ENCODE measurements at places on chromosomes 5 and 9.

GRCh38 chr9:137237759-137238726 is 3.0 kb upstream of the TUBB4B start:
- DNase-seq = no peak

GRCh38 chr9:21465138-21465537 is 17.0 kb downstream of the IFNE start:
- DNase-seq = no peak

GRCh38 chr9:28930766-28931165 is 1357.5 kb upstream of the C9orf72 start:
- no peak for DNase-seq

DNA sequence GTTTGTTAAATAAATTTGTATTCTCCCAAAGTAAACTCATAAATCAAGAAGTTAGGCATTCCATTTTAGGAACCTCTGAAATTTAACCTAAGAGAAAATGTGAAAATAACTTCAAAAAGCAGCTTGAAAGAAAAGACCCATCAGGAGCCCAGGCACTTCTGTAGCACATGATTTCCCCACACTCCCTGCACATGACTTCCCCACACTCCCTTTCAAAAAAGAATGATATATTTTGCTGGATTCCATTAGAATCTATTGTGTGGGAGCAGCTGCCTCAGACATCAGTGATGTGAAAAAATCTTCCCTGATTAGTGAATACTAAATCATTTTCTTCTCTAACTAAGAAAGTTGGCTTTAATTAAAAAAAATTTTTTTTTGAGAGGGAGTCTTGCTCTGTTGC is 83.3 kb downstream of the GLDC start:
- DNase-seq = no peak

- DNase-seq = no peak
These were observed 38.8 kb downstream of the NSUN2 start for GRCh38 chr5:6594066-6594465.
